Stimulated activated naive B cell treated with anti-CD40 and anti-IgM and Interleukin-4, amounts not matched to agents 10 μg/mL and 1 μg/mL and 100 μg/mL, for 72 hours (primary cell): ENCODE measurements at places on chromosomes 2 and 18.

- H3K36me3 ChIP-seq: peaks cover 17% of the 10 kb centered on the region
- no peak for DNase-seq
- no peaks in the 10 kb centered on the region for H3K27me3 ChIP-seq
- no peaks in the 10 kb centered on the region for H3K4me1 ChIP-seq
Observed at GRCh38 chr2:15547115-15547876, 13.8 kb downstream of the NBAS start.

- H3K4me3 ChIP-seq: no peak overlapping the region
- no peaks in the 10 kb centered on the region for H3K4me1 ChIP-seq
- no peaks in the 10 kb centered on the region for H3K36me3 ChIP-seq
Observed at GRCh38 chr2:147214914-147215313, 629.9 kb upstream of the ACVR2A start.

GRCh38 chr2:21841341-21841740 is 717.6 kb downstream of the TDRD15 start:
- no peaks in the 10 kb centered on the region for H3K36me3 ChIP-seq
- no peak overlapping the region for H3K27ac ChIP-seq
- H3K4me1 ChIP-seq: no peaks in the 10 kb centered on the region

GRCh38 chr2:146143971-146144370 is 1624.1 kb upstream of the ZEB2 start:
- no peaks in the 10 kb centered on the region for H3K27me3 ChIP-seq
- no peaks in the 10 kb centered on the region for H3K36me3 ChIP-seq

DNA sequence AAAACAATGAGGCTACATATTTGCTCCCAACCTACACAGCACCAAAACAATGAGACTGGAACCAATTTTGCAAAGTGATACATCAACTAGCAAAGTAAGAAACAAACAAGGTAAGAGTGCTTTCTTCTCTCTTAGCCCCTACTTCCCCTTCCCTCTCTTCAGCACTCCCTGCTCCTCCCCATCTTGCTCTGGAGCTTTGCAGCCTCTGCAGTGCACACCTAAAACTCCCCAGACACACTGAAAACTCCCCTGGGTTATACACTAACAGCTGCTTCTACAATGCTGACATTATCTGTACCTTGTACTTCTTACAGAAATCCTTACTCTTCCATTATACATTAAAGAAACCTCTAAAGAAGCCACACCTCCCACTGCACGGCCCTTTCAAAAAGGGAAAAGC is 93.7 kb downstream of the RBMS1 start:
- peaks cover 17% of the 10 kb centered on the region for H3K4me1 ChIP-seq
- H3K4me3 ChIP-seq: peak overlapping the region; percentile 46
- no peak for DNase-seq
- H3K27me3 ChIP-seq: no peaks in the 10 kb centered on the region
- H3K36me3 ChIP-seq: no peaks in the 10 kb centered on the region

- no peaks in the 10 kb centered on the region for H3K36me3 ChIP-seq
- DNase-seq: no peak
- peaks cover 5% of the 10 kb centered on the region for H3K27me3 ChIP-seq
- no peak overlapping the region for H3K4me3 ChIP-seq
- H3K4me1 ChIP-seq: peaks cover 8% of the 10 kb centered on the region
Observed at GRCh38 chr2:160104115-160104514, 41.7 kb upstream of the PLA2R1 start.

- H3K4me3 ChIP-seq: peak overlapping the region; percentile 60
- peaks cover 16% of the 10 kb centered on the region for H3K36me3 ChIP-seq
- DNase-seq: no peak
- H3K27ac ChIP-seq: peak overlapping the region; percentile 83
- H3K27me3 ChIP-seq: no peaks in the 10 kb centered on the region
- peaks cover 90% of the 10 kb centered on the region for H3K4me1 ChIP-seq
Observed at GRCh38 chr2:54589340-54590215, 133.5 kb downstream of the SPTBN1 start.

DNA sequence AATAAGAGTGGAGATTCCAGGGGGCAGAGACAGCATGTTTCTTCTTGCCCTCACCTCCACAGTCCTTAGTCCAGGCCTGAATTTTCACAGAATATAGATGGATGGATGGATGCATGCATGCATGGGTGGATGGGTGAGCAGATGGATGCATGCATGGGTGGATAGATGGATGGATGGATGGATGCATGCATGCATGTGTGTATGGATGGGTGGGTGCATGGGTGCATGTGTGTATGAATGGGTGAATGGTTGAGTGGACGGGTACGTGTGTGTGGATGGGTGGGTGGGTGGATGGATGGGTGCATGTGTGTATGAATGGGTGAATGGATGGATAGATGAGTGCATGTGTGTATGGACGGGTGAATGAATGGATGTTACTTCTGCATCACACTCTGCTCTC is 153.3 kb downstream of the CELF4 start:
- H3K27ac ChIP-seq: no peak overlapping the region
- no peak overlapping the region for H3K4me3 ChIP-seq
- H3K4me1 ChIP-seq: no peaks in the 10 kb centered on the region

DNA sequence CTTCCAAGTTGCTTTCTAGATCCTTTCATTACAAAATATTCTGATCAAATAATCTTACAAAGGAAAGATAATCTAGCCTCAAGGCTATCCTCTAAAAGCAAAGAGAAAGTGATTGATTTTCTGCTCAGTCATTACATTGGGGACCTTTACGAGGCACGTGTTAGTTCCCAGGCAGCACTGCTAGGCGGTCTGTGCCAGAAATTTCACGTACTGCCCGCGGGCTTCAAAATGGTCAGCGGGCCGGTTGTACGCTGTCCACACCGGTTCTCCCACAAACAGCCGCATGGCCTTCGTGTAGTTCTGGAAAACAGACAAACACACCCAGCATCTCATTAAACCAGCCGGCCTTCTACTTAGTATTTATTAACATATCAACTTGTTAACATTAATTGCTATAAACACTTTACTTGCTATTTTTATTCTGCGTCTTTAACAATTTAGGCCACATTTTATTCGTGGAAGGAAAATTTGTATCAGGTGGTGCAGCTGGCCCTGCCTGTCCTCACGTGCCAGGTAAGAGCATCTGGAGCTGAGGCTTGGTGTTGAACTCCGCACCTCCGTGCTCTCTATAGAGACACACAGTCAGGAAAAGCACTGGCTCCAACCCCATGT is 20.4 kb downstream of the ADI1 start:
- no peak for DNase-seq
- peaks cover 64% of the 10 kb centered on the region for H3K36me3 ChIP-seq
- H3K27me3 ChIP-seq: no peaks in the 10 kb centered on the region
- no peaks in the 10 kb centered on the region for H3K4me1 ChIP-seq
- H3K27ac ChIP-seq: no peak overlapping the region

DNA sequence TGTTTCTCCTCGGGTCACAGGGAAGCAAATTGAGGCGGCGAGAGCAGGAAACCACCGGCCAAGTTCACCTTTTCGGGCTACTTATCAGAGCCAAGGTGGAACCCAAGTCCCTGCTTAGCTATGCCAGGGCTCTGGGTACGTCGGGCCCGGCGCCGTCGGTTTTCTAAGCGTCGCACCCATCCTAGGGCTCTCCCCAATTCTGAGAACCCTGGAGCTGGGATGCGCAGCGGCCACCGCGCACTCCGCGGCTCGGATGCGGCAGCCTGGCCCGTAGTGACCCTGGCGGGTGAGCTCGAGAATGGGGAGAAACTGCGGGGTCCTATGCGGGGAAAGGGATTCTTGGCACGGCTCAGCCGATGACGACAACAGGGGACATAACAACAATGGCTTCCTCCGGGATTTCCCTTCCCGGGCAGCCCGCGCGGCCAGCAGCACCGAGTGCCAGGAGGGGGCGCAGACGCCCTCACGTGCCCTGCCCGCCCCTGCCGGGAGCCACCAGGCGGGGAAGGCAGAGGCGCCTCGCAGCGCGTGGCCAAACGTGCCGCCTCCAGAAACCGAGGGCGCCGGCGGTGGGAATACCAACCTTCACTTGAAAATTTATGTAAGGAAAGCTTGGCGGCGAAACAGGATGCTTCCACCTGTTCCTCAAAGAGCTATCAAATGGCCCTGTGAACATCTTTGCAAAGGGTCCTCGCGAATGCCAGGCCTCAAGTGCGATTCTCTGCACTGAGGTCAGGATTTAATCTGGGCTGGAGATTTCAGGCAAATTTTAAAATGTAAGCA is 2.1 kb upstream of the SLC30A3 start:
- peak overlapping the region; percentile 39 for H3K27ac ChIP-seq
- H3K4me1 ChIP-seq: peaks cover 24% of the 10 kb centered on the region
- H3K4me3 ChIP-seq: peak overlapping the region; percentile 93
- H3K36me3 ChIP-seq: peaks cover 3% of the 10 kb centered on the region

DNA sequence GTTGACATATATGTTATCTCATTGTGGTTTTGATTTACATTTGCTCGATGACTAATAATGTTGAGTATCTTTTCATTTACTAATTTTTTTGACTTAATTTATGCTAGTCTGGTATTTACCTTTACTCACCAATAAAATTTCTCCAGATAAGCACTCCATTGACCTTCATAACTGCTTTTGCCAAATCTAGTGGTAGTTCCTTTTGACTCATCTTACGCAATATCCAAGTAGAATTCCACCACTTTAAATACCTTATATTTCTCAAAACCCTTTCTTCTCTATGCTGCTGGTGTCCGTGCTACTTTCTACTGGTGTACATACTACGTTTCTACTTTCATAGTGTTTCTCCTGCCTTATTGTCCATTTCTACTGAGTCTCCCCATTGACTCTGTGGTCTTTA is 407.6 kb upstream of the SPHKAP start:
- no peaks in the 10 kb centered on the region for H3K4me1 ChIP-seq
- H3K4me3 ChIP-seq: no peak overlapping the region
- no peaks in the 10 kb centered on the region for H3K27me3 ChIP-seq
- H3K36me3 ChIP-seq: no peaks in the 10 kb centered on the region
- no peak for DNase-seq

GRCh38 chr2:8119782-8120505 is 561.9 kb upstream of the ID2 start:
- H3K27me3 ChIP-seq: peaks cover 19% of the 10 kb centered on the region
- DNase-seq: no peak
- H3K27ac ChIP-seq: peak overlapping the region; percentile 66

DNA sequence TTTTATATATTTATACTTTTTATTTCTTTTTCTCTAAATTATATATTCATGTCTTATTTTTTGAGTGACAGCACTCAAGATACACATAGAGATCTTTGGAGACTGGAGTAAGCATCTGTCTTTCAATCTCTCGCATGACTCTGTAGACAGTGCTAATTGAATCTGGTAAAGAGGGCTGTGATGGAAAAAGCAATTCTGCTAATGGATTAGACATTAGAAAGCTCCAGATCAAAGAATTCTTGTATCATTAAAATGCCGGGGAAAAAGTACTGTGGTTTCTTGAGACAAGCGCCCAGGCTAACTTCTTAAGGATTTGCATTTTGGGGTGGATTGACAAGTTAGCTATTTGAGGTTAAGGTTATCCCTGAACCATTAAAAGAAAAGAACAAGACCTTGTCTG is 383.1 kb upstream of the TNP1 start:
- H3K27me3 ChIP-seq: peaks cover 38% of the 10 kb centered on the region
- no peak overlapping the region for H3K4me3 ChIP-seq
- DNase-seq: no peak
- H3K27ac ChIP-seq: no peak overlapping the region

GRCh38 chr2:68171684-68172083 is 14.0 kb downstream of the PNO1 start:
- no peaks in the 10 kb centered on the region for H3K27me3 ChIP-seq
- H3K27ac ChIP-seq: no peak overlapping the region
- H3K4me3 ChIP-seq: no peak overlapping the region
- H3K36me3 ChIP-seq: peaks cover 28% of the 10 kb centered on the region
- peaks cover 23% of the 10 kb centered on the region for H3K4me1 ChIP-seq
- DNase-seq: no peak

GRCh38 chr2:16281451-16282335 is 341.3 kb downstream of the MYCN start:
- no peak overlapping the region for H3K27ac ChIP-seq
- peaks cover 15% of the 10 kb centered on the region for H3K27me3 ChIP-seq
- no peak overlapping the region for H3K4me3 ChIP-seq
- no peaks in the 10 kb centered on the region for H3K4me1 ChIP-seq
- no peak for DNase-seq
- no peaks in the 10 kb centered on the region for H3K36me3 ChIP-seq

GRCh38 chr2:8608411-8608954 is 73.4 kb upstream of the ID2 start:
- H3K4me1 ChIP-seq: peaks cover 5% of the 10 kb centered on the region
- H3K27me3 ChIP-seq: peaks cover 11% of the 10 kb centered on the region
- H3K27ac ChIP-seq: no peak overlapping the region
- DNase-seq: no peak

GRCh38 chr2:31202041-31202440 is 15.3 kb downstream of the CAPN14 start:
- no peak overlapping the region for H3K4me3 ChIP-seq
- peaks cover 23% of the 10 kb centered on the region for H3K36me3 ChIP-seq
- H3K4me1 ChIP-seq: peaks cover 4% of the 10 kb centered on the region
- H3K27me3 ChIP-seq: no peaks in the 10 kb centered on the region
- H3K27ac ChIP-seq: no peak overlapping the region

GRCh38 chr2:176103742-176104315 is 3.3 kb upstream of the HOXD11 start:
- H3K4me3 ChIP-seq: no peak overlapping the region
- H3K4me1 ChIP-seq: peaks cover 29% of the 10 kb centered on the region
- DNase-seq: no peak

DNA sequence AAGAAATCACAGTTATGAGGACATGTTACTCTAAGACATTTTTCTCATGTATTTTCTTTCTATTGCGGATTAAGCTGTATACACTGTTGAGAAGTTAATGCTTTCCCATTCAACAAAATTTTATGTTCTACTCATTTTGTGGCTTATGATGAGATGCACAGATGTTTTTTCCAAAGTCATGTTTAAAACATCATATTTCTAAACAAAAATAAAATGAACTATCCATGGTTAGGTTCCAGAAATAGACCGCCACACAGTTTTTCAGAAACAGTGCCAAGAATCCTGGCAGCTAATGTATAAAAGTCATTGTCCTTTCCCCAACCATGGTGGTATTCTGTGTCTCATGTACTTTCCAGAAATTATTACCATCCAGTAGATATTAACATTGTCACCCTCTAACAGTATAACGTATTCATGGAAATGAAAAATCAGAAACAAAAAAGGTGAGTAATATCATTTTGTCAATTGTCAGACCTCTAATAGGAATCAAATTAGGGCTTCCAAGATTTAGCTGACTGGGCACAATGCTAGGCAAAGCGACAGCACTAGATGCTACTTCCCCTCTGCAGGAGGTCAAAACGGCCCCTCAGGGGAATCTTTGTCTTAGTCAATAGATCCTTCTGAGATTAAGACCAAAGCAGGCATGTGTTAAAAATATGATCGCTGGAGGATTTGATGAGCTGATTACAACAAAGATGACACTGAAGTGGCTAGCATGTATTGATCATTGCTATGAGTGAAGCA is 54.4 kb upstream of the ZNF397 start:
- no peaks in the 10 kb centered on the region for H3K36me3 ChIP-seq
- no peak overlapping the region for H3K27ac ChIP-seq
- no peak overlapping the region for H3K4me3 ChIP-seq
- no peak for DNase-seq

- peaks cover 92% of the 10 kb centered on the region for H3K4me1 ChIP-seq
- no peak for DNase-seq
- H3K27me3 ChIP-seq: no peaks in the 10 kb centered on the region
- H3K4me3 ChIP-seq: no peak overlapping the region
- H3K36me3 ChIP-seq: peaks cover 22% of the 10 kb centered on the region
Observed at GRCh38 chr2:62204998-62205496, 9.1 kb downstream of the B3GNT2 start.
